ENCODE measurements at places on chromosomes 3 and 15. TPM values are rescaled to one million over a fixed set of nuclear protein-coding genes. Genes with fewer than 3 reads are reported as not detected.

Gene CHRFAM7A
- 14.8 TPM for total RNA-seq

Gene EPHB3
- total RNA-seq = 20.5 TPM

Gene CELSR3
- total RNA-seq = 30.4 TPM

Gene AMT
- total RNA-seq = 3.9 TPM

Gene NANOGP8
- total RNA-seq = 0.69 TPM

Gene USP13
- 15.2 TPM for total RNA-seq

Gene SI
- under 0.01 TPM for total RNA-seq

Gene C3orf33
- 15.9 TPM for total RNA-seq

Gene CFAP20DC
- total RNA-seq = 3.2 TPM

Gene KCNAB1
- 23.8 TPM for total RNA-seq

Gene CERS3
- under 0.01 TPM for total RNA-seq

Gene GOLGA6A
- 0.23 TPM for total RNA-seq

Gene AQP9
- total RNA-seq = 0.92 TPM

Gene EPB42
- 3.0 TPM for total RNA-seq

Gene ISG20
- total RNA-seq = under 0.01 TPM

Gene PLSCR5
- total RNA-seq = 3.0 TPM

Gene GOLGA8T
- 0.69 TPM for total RNA-seq

Gene TBC1D21
- total RNA-seq = not detected

Gene TBCCD1
- total RNA-seq = 23.8 TPM

Gene P2RY1
- total RNA-seq = 63.9 TPM

Gene GPR87
- not detected for total RNA-seq

Gene CEMIP
- 3.9 TPM for total RNA-seq

Gene AAGAB
- total RNA-seq = 54.0 TPM

Gene CCR5
- not detected for total RNA-seq

Gene RNF13
- total RNA-seq = 153 TPM

Gene ZNF80
- 0.23 TPM for total RNA-seq

Gene FANCD2OS
- not detected for total RNA-seq

Gene SLC15A2
- 29.5 TPM for total RNA-seq

Gene C3orf85
- not detected for total RNA-seq

Gene GOLGA6L7
- total RNA-seq = not detected

Gene RAP2B
- total RNA-seq = 22.6 TPM

Gene C3orf62
- total RNA-seq = 6.7 TPM

Gene C2CD4B
- total RNA-seq = 1.2 TPM

Gene ROBO2
- 411 TPM for total RNA-seq

Gene ADPRH
- 2.3 TPM for total RNA-seq

Gene KLHL18
- 40.1 TPM for total RNA-seq

Gene GOLGA8Q
- total RNA-seq = 0.69 TPM

Gene TMCO5A
- total RNA-seq = not detected

Gene C3orf49
- not detected for total RNA-seq

Gene CFAP44
- 20.3 TPM for total RNA-seq

Gene LMAN1L
- not detected for total RNA-seq

Gene DISP2
- total RNA-seq = 18.0 TPM

Gene ANKUB1
- total RNA-seq = 4.2 TPM

Gene ANKRD63
- 2.3 TPM for total RNA-seq

Gene IL17RE
- 1.4 TPM for total RNA-seq

Gene EXOG
- total RNA-seq = 22.1 TPM

Gene FAM131A
- 62.5 TPM for total RNA-seq

Gene CILP
- 0.23 TPM for total RNA-seq

Gene DNAH1
- total RNA-seq = 2.5 TPM

Gene PSTPIP1
- total RNA-seq = 0.23 TPM

Gene DNAJB11
- total RNA-seq = 40.8 TPM

Gene KIF15
- total RNA-seq = 13.4 TPM

Gene SAMD7
- total RNA-seq = not detected
